Mesothelial cell of epicardium (in vitro differentiated cells): ENCODE measurements at places on chromosomes 4 and X.
A peak's percentile ranks its signal among the peaks of the same experiment; 100 is the strongest.

DNA sequence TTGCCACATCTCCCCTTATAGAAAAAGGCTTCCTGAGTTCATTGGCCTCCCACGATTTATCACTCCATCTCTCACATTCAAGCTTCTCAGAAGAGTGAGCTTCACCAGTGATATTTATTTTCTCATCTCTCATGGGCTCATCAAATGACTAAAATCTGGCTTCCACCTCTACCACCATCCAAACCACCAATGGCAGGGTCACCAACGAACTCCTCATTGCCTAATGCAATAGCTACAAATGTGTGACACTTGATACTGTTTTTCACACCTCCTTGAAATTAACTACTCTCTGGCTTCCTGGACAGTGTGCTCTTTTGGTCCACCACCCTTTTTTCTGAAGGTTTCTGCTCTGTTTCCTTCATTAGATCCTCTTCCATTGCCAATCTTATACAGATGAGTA lies 129.0 kb downstream of the SH2D1A start:
- DNase-seq, result no peak

GRCh38 chrX:17655211-17656034 lies 81.9 kb upstream of the SCML1 start:
- peak; percentile 51 for DNase-seq

DNA sequence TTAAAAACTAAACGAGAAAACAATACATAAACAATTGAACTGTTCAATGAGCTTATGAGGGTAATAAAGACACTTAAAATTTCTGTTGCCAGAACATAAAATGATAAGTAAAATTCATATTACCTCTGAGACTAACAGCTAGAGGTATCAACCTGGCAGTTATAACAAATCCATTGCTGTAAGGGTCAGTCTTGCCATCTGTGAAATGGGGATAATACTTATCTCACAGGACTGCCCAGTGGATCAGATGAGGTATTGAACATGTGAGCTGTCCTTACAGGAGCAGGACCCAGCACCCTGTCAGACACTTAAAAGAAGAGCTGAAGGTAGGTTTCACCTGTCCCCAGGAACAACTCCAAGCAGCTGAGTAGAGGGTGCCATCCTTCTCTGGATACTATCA lies 2.5 kb downstream of the TCEAL3 start:
- DNase-seq, result no peak

DNA sequence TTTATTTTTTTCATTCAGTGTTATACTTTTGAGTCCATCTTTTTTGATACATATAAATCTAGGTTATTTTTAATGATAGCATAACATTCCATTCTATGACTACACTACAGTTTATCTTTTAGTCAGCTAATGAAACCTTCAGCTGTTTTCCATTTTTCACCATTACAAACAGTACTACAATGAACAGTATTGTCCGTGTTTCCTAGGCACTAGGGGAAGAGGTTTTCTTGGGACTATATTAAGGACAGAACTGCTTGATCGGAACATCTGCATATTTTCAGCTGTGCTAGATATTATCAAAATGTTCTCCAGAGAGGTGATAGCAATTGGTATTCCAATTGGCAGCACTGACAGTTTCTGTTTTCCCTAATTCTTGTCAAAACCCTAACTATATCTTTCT lies 44.3 kb upstream of the HCCS start:
- no peak for DNase-seq

DNA sequence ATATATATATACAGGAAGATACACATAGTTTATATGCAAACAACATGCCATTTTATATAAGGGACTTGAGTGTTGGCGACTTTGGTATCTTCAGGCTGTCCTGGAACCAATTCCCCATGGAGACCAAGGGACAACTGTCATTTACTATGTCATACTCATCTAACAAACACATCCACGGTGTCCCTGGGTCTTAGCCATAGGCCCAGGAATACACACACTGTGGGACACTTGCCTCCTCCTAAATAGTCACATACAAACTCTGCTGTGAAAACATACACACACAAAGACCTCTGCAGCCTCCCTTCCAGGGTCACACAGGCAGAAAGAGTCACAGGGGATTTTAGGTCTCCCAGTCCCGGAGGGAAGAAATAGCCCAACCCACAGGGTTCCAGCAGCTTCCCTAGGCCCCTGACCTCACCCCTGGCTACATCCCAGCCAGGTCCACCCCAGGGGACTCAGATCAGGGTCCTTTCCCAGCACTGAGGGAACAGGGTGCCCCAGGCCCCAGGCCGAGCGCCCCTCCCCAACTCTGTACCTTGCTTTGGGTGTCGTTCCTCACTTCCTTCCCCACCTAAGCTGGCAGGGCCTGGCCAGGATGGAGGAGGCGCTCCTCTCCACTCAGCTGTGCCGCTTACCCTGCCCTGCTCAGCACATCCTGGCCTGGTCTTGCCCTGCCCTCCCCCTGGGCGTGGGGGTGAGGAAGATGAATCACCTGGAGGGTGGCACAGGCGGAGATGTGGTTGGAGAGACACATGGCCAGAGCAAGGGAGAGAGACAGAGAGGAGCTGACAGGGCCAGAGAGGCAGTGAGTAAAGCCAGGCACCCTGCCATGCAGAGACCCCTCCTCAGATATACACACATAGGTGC lies 21.8 kb downstream of the FGD1 start:
- DNase-seq, result no peak

GRCh38 chr4:29972121-29972520 lies 748.0 kb upstream of the PCDH7 start:
- DNase-seq, result no peak

DNA sequence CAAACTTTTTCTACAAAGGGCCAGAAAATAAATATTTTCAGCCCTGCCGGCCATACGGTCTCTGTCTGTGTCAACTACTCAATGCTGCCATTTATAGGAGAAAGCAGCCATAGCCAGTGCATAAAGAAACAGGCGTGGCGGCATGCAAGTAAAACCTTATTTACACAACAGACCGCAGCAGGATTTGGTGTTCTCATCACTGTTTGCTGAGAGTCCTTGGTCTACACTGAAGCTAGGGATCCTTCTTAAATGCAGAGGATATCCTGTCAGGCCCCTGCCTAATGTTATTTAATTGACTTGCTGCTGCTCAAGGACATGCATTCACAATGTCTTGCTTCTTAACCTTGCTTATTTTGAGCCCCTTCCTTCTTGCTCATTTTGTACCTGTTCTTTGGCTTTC lies 54.7 kb downstream of the CPE start:
- DNase-seq, result no peak

- no peak for DNase-seq
These were observed 270.9 kb upstream of the LCORL start for GRCh38 chr4:18292411-18292810.

GRCh38 chr4:145732895-145733880 lies 53.2 kb downstream of the C4orf51 start:
- peak; percentile 93 for DNase-seq

- DNase-seq, result no peak
These were observed 462.4 kb downstream of the IQCM start for GRCh38 chr4:149353241-149353640.

DNA sequence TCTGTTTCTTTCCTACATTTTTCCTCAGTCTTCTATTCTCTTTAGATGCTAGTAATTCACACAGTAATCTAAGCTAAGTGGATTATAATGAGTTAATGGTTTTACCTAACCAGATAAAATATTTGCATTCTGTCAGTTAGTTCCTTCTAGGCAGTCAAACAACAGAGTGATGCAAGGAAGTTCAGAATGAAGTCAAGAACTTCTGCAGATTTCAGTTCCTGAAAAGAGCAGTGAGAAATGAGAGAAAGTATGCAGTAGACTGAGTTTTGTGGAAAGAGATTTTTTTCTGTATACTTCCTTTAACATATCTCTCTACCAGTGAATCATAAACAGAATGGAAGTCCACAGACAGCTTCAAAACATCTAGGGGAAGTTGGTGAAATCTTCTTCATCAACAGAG lies 774.0 kb upstream of the POU3F4 start:
- DNase-seq, result no peak

- no peak for DNase-seq
These were observed 887 bp upstream of the IL1RAPL2 start for GRCh38 chrX:104564921-104565703.

GRCh38 chrX:77415161-77415560 lies 32.0 kb upstream of the FGF16 start:
- DNase-seq, result no peak

DNA sequence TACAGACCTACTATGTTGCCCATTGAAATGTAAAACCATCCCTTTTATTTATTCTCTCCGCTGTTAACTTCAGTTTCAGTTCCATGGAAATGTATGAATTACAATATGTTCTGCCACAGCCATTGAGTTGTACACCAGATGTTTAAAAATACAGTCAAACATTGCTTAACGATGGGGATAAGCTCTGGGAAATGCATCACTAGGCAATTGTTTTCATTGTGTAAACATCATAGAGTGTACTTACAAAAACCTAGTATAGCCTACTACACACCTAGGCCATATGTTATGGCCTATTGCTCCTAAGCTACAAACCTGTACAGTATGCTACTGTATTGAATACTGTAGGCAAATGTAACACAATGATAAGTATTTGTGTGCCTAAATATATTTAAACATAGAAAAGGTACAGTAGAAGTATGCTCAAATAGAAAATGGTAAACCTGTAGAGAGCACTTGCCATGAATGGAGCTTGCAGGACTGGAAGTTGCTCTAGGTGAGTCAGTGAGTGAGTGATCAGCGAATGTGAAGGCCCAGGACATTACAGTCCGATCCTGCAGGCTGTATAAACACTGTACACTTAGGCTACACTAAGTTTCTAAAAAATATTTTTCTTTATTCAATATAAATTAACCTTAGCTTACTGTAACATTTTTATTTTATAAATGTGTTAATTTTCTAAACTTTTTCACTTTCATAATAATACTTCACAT lies 2.7 kb upstream of the PF4V1 start:
- DNase-seq, result no peak

DNA sequence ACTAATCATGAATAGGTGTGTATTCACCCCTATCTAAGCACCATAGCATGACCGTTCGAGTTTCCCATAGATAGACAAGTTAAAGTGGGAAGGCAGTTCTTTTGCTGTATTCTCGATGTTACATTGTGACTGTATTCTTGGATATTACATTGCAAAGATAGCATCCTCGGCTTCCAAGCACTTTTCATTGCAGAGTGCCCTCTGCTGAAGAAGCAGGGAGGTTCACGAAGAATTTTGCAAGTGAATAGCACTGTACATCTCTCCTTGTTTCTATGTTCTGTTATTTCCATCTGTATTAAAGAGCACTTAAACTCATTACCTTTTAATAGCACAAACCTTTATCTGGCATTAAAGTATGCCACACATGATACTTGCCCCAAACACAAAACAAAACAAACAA lies 426.7 kb upstream of the ARX start:
- no peak for DNase-seq

GRCh38 chr4:120052856-120053255 lies 13.8 kb downstream of the MAD2L1 start:
- no peak for DNase-seq

DNA sequence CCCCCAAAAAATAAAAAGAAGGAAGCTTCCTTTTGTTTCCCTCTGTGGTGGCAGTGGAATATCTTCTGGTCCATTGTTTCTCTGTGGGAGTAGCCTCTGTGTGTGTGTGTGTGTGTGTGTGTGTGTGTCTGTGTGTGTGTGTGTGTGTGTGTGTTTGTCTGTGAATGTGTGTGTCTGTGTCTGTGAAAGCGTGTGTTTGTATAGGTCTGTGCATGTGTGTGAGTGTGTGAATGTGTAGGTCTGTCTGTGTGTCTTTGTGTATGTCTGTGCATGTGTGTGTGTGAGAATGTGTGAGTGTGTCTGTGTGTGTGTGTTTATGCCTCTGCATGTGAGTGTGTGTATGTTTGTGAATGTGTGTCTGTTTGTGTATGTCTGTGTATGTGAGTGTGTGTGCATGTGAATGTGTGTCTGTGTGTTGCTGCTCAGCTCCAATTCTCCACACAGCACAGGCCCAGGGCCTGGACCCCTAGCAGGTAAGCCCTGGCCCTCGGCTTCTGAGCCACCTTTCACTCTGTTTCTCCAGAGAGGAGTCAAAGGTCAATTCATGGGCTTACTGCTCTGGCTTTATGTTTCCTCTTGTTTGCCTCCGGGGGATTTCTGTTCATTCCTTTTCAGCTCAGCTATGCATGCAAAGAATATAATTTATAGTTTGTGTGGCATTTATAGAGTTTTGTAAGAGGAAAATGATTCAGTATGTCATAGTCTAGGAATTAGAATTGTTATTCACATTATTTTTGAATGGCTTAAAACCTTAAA lies 89.8 kb downstream of the UCHL1 start:
- DNase-seq, result no peak
